ENCODE measurements at places on chromosomes 1 and 21.

DNA sequence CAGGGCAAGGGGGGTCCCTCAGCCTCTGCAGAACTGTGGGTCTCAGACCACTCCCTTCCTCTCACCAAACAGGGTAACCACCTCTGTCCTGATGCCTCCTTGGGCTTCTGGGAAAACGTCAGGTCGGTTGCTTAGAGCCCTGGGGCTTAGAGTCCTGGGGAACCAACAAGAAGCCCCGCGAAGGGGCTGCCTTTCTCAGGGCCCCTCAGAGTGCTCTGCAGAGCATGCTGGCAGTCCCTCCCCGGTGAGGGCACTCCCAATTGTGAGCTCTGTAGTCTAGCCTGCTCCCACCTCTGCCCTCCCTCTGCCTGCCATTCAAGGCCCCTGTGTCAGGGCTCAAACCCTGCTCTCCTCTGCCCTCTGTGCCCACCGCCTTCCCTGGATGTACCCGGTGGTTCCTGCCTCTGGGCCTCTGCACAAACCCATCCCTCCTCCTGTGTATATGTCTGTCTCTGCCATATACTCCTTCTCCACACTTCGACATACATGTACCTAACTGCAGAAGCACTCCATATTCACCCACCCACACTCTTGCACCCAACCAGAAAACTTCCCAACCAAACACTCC is 92.3 kb downstream of the DMRTB1 start:
- DNase-seq = no peak

GRCh38 chr1:158414651-158415345 is 11.2 kb downstream of the OR10K2 start:
- no peak for DNase-seq

DNA sequence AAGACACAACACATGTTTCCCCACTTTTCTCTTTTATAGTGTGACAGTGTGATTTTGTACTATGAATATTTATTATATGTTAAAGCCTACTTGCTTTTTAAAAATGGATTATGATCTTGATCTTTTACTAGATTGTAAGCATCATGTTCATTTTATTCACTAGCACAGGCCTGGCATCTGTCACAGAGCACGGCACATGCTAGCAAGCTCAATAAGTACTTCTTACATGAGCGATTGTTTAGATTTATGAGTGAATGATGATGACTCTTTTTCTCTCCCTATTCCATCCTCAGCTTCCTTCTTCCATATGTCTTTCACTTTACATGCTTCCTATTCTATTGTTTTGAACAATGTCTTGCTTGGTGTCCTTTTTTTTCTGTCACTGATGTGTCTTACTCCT is 1454.1 kb downstream of the MRPL39 start:
- no peak for DNase-seq

- DNase-seq = no peak
Measured at GRCh38 chr21:36155603-36156338, 853 bp upstream of the DOP1B start.

DNA sequence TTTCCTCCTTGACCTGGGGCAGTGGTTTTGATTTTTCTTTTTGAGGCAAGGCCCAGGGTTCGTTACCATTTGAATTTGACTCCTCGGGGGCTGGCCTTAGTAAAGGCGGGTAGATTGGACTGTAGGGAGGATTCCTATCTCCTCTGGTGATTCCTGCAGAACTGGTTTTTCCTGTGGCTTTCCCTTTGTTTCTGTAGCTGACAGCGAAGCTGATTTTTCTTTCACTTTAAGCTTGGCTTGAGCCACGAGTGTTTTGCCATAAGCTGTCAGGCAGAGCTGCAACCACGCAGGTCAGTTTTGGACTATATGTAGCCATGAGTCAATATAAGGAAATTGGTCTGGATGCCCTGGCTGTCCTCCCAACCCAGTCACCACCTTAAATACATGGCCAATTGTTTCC is 28.7 kb upstream of the KCNJ15 start:
- DNase-seq = no peak

- no peak for DNase-seq
Measured at GRCh38 chr1:6495041-6495441, 3.6 kb upstream of the PLEKHG5 start.

DNA sequence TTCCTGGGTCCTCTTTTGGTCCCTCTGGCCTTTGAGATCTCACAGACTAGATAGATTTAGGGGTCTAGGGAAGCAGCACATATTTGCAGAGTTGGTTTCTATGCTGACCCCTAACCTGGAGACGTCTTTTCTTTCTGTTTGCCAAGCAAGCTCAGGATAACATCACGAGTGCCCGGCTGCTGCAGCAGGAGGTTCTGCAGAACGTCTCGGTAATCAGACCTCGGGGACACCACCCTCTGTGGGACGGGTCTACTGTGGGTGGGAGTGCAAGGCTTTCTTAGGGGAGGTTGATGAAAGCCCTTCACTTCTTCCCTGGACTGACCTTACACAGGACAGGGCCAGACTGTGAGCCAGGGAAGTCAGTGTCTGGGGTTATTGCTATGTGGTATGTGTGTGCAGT is 2.9 kb downstream of the IL24 start:
- no peak for DNase-seq

- DNase-seq = no peak
Measured at GRCh38 chr1:207669528-207670009, 24.6 kb downstream of the CR1L start.

DNA sequence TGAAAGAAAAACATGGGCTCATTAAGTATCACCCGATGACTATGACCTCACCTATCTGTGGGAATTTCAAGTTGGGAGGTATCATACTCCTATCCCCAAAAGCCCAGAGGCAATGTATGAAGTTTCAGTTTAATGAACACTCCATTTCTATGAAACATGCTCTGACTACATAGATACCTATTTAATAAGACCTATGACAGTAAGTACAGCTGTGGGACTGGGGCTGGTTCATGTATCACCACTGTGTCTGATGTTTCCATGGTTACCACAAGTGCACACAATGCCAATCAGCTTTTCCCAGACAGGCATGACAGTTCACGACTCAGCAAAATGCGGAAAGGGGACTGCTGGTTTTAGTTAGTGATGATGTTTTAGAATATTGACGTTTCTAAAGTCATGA is 167.7 kb downstream of the SIPA1L2 start:
- DNase-seq = no peak

DNA sequence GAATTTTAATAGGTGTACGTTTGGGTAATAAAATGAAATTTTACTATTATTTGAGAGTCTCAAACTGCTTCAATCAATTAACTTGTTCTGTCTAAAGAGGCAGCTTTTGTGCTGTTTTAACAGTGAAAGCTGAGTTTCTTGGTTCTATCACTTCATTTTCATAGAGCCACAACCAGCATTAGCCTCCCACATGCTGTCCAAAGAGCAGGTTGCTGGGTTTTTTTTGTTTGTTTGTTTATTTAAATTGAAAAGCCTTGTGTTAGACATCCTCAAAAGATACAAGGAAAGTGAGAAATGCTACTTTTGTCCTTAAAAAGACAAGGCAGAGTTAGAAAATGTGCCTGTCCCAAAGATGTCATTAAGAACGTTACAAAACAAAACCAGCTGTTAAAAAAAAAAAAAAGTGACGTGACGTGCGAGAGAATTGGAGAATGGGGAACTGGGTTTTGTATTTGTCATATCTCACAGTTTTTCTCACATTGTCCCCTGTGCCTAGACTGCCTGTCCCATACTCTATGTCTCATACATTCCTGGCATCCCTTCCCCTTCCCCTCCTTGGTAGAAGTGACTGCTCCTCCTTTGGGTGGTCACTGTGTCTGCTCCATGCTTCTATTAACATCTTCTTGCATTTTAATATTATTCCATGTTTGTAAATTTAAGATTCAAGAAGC is 63.1 kb upstream of the CD34 start:
- DNase-seq = no peak

GRCh38 chr1:86259390-86259789 is 102.8 kb upstream of the COL24A1 start:
- DNase-seq = no peak

GRCh38 chr1:202162418-202163280 is 2.2 kb upstream of the PTPN7 start:
- no peak for DNase-seq

GRCh38 chr21:15592271-15592860 is 137.4 kb upstream of the USP25 start:
- DNase-seq = peak; percentile 49

- DNase-seq = no peak
Measured at GRCh38 chr1:23561813-23562100, 2.5 kb upstream of the ID3 start.

GRCh38 chr1:17728123-17728712 is 26.9 kb upstream of the ACTL8 start:
- no peak for DNase-seq

DNA sequence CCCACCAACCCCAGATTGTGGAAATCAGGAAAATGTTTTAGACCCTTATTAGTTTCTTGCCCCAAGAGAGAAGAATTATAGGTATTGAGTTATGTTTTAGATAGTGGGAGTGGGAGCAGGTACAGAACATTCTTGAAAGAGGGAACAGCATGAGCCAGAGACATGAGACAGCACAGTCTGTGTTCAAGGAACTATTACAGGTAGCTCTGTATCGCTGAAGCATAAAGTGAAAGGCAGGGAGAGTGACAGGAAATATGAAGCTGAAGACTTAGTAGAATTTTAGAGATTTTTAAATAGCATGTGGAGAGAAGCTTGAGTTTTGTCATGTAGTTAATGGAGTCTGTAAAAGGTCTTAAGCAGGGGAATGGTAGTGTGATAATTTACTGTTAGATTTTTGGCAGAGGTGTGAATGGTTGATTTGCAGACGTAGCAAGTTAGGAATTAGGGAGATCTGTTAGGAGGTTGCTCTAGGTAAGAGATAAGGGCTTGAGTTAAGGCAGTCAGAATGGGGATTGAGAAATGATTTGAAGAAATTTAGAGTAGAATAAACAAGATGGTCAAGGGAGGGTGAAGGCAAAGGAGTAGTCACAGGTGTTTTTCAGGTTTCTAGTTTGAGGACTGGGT is 11.6 kb downstream of the SUCO start:
- DNase-seq = no peak

GRCh38 chr1:200921571-200922110 is 26.9 kb downstream of the INAVA start:
- no peak for DNase-seq

DNA sequence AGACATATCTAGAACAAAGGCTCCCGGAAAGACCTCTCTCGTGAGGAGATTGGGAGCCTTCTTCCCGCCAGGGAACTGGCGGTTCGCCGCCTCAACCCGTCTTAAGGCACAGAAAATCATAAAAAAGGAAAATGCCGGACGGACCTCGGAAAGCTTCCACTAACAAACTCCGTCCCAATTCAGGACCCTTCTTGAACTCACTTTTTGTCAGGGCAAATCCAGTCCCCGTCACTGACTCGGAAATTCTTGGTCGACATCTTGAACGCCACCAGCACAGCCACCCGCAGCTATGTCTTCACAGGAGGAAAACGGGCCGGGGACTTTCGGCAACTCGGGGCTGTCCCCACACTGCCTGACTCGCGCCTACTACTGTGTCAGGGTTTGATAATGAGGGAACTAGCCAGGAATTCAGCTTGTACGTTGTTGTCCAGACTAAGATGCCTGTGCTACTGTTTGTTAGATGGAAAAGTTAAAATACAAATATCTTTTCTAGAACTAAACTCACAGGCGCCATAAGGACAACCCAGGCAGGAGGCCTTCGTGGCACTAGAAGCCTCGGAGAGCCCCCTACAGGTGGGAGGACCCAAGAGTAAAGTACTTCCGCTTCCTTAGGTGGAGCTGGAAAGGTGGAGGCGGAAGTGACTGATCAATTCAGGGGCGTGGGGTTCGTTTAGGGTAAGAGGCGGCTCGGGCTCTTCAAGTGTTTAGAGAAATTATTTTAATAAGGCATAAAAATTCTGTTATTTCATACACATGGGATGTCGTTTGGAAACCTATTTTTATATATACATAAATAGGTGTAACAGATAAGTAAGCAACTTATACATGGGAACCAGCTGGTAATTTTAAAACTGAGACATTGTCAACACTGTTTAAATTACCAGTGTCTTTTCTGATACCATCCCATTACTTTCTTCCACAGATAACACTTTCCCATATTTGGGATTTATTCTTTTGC is at the start of gene ZRANB2:
Gene ZRANB2 (minus strand): TSS at position 297 of the 958 bp plus-strand sequence. CDS start 40 bp downstream, at position 257.
- peak; percentile 92 for DNase-seq

DNA sequence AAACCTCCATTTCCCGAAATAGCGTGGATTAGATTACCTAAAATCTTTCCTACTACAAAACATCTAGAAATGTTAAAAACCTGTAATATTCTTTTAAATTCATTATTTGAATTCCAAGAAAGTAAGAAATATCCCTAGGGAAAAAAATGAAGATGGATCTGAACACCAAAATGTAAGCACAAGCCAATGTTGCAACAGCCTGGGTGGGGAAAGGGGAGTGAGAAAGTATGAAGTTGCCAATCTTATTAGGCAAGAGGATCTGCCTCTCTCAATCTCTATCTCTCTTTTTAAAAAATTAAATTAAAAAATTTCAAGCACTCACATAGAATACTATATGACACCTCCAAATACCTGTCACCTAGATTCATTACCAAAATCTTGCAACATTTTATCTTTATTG is 74.9 kb upstream of the IRF2BP2 start:
- DNase-seq = no peak

- DNase-seq = no peak
Measured at GRCh38 chr21:17989780-17990179, 170.6 kb upstream of the C21orf91 start.

- DNase-seq = no peak
Measured at GRCh38 chr1:117089996-117090395, 29.9 kb downstream of the TTF2 start.

DNA sequence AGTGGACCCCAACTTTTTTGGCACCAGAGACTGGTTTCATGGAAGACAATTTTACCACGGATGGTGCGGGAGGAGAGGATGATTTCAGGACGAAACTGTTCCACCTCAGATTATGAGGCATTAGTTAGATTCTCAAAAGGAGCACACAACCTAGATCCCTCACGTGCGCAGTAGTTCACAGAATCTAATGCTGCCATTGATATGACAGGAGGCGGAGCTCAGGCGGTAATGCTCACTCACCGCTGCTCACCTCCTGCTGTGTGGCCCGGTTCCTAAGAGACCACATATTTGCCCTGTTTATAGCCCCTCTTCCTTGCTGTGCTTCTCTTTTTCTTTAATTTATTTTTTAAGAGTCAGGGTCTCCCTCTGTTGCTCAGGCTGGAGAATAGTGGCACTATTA is 4.6 kb downstream of the NTRK1 start:
- DNase-seq = no peak

DNA sequence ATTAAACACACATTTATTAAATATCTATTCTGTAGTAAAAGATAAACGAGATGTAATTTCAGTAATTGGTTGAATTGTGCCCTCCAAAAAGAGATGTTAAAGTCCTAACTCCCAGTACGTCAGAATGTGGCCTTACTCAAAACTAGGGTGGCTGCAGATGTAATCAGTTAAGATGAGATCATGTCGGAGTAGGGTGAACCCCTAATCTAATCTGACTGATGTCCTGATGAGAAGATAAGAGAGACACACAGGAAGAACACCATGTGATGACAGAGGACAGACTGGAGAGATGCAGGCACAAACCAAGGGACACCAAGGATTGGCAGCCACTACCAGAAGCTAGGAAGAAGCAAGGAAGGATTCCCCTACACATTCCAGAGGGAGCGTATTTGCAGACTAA is 104.1 kb downstream of the SLC25A24 start:
- DNase-seq = no peak

DNA sequence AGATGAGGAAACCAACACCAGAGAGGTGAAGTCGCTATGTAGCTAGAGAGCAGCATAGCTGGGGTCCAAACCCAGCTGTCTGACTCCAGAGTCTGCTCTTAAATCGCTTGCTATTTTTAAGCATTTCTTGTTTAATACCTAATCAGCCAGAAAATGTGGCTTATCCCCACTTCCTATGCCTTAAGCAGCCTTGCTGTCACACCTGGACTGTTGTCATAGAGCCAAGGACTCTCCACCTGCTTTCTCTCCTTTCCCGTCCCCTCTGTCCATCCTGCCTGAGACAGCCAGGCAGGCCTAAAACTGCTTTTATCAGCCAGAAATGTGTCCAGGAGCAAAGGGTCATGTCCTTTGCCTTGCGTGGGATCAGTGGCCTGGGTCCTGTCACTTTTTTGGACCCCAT is 28.3 kb upstream of the EPHA8 start:
- no peak for DNase-seq

Measured in astrocyte of the cerebellum (primary cell).